Cardiac ventricle fibroblast (primary cell): ENCODE measurements at places on chromosomes 13 and 19. TPM values are rescaled to one million over a fixed set of nuclear protein-coding genes. Genes with fewer than 3 reads are reported as not detected.

The LYPD3 gene
- 0.44 and 0.75 TPM in 2 replicates for total RNA-seq

The CAPN12 gene
- not detected in 2 replicates for total RNA-seq

The CPT1C gene
- 3.7 and 11.4 TPM in 2 replicates for total RNA-seq

The MUC16 gene
- not detected in 2 replicates for total RNA-seq

The ADM5 gene
- total RNA-seq: not detected in 2 replicates

The SERPINE3 gene
- total RNA-seq: not detected in 2 replicates

The ANKLE1 gene
- 0.12 TPM in 1 of 2 replicates, not detected in the other for total RNA-seq

The DNAAF3 gene
- 0.34 TPM in 1 of 2 replicates, not detected in the other for total RNA-seq
